Right lung (tissue), 10 donors: ENCODE measurements at places on chromosomes 2 and 18. TPM values are rescaled to one million over a fixed set of nuclear protein-coding genes. Genes with fewer than 3 reads are reported as not detected.

DNA sequence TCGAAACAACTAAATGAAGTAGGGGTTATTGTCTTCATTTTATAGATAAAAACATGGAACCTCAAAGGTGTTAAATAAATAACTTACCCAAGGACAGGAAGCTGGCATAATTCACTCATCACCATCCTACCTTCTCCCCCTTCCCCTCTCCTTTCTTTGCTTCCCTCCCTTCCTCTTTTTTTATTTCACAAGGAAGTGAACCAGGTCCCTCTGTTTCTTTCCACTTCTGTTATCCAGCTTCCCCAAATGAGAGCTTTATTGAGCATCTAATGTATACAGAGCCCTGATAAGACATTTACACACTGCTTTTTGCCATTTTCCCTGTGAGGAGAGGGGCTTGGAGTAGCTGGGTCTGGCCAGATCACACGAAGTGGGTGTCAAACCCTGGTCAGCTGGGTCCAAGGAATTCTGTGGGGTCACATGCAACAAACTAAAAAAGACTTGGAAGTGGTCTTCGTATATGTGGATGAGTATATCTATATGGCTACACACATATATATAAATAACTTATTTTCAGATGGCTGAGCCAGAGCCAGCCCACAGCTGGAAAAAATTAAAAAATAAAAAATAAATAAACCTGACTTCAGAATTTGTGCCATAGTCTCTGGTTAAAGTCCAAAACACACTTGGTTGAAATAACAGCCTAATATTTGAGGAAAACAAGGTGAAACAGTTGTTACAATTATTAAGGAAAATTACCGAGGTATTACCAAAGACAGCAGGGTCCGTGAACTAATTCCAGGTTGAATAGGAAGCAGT lies 49.3 kb upstream of the FOSL2 start:
- no peak for DNase-seq

DNA sequence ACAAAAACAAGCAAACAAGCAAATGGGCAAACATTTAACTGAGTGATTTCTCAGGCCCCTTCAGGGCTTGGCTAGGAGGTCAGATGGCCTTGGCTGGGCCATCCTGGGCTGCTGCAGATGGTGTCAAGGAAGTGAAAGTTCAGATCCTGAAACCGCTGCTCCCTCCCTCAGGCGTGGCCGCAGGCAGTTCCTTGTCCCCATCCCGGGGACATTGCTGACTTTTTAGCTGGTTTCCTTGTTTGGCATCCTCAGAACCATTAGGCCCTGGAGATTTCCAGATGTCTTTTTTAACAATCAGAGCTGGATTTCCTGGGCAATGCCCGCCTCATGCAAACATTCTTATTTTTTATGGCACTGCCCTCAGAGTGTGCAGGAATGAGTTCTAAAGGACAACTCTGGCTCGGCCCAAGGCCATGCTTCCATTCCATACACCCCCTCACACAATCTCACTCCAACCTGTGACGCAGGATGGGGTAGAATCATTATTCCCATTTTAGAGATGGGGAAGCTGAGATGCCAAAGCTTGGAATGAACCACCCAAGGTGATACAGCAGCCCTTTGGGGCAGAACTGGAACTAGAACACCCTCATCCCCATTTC lies 86.1 kb upstream of the ZCCHC2 start:
- no peak for DNase-seq

DNA sequence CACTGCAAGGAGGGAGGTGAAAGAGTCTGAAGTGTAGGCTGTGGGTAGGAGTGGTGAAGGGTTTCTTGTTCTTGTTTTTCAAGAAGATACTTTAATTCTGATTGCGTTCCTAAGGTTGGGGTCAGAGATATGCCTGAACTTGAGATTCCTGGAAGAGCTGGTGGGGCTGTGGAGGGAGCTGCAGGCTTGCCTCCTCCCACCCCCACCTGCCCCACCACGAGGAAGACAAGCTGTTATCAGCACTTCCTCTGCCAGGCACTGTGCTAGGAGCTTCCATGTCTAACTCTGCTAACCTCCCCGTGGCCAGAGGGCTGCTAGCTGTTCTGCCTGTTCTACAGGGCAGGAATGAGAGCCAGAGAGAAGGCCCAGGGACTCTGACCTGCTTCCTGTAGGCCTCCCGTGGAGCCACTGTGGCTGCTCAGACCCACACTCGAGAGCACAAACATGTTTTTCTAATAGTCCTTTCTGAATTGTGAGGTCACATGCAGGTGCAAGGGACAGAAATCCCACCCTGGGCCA lies 13.7 kb downstream of the ANKRD23 start:
- DNase-seq, result no peak

GRCh38 chr18:52403291-52404021 lies 63.5 kb downstream of the DCC start:
- DNase-seq, result no peak

The C1QL2 gene
- not detected for polyA plus RNA-seq

The ITGA4 gene
- polyA plus RNA-seq, result 21.4 TPM

GRCh38 chr2:201643216-201643890 lies at the start of gene TMEM237:
Gene TMEM237, minus strand, starts transcription at chr2:201643503. Its CDS starts 103 bp downstream, at chr2:201643400.
- no peak for DNase-seq

DNA sequence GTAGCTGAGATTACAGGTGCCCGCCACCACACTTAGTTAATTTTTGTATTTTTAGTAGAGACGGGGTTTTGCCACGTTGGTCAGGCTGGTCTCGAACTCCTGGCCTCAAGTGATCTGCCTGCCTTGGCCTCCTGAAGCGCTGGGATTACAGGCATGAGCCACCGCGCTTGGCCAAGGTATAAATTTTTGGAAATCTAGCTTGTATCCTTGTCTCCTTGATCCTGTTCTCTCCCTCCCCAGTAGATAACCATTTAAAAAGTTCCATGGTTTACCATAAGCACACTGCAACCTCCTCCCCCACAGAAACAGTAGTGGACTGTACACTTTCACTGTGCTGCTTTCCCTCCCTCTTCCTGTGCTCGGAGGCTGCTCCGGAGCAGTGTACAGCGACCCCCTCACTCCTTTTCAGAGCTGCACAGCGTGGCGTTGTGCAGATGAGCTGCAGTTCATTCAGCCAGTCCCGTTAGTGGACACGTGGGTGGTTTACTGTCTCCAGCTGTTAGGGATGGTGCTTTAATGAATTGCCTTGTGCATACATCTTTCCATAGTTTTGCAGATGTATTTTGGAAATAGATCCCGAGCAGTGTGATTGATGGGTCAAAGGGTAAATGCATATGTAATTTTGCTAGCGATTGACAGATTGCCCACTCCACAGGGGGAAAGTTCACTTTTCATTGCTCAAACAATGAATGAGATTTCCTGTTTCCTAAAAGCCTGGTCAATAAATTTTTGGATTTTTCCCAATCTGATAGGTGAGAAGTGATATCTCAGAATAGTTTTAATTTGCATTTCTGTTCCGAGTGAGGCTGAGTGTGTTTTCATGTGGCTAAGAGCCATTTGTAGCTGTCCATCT lies 14.8 kb downstream of the ASB1 start:
- DNase-seq, result no peak

GRCh38 chr2:119756837-119757236 lies 2.9 kb upstream of the PTPN4 start:
- no peak for DNase-seq

The DES gene
- polyA plus RNA-seq, result 10.2 TPM

GRCh38 chr2:15914596-15915385 lies 25.6 kb upstream of the MYCN start:
- peak; percentile 48 for DNase-seq

- DNase-seq, result no peak
Observed at GRCh38 chr18:33924576-33924975, 300.1 kb downstream of the NOL4 start.

GRCh38 chr18:23238152-23238531 lies 102.9 kb downstream of the CABLES1 start:
- DNase-seq, result no peak

The LRP2 gene
- polyA plus RNA-seq, result 4.3 TPM

The CFAP210 gene
- 2.3 TPM for polyA plus RNA-seq

DNA sequence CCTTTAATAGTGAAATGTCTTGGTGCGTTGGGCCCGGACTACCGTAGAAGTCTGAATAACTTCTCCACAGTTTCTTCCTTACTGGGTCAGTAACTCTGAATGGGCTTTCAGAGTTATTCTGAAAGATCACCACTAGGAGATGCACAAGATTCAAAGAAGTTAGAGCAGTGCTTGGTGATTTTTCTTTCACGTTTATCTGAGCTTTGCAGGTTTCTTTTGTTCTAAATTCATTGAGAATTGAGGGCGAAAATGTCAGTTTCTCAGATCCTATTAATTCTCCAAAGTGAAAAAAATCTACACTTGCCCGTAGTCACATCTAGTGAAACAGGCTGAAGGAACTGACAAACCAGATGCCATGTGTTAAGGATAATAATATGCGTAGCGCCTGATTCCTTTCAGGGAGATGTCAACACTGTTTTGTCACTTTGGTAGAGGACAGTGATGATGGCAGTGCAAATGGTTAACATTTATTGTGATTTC lies 70.1 kb downstream of the QPCT start:
- peak; percentile 54 for DNase-seq

The PLA2R1 gene
- polyA plus RNA-seq, result 3.5 TPM

The LAMA3 gene
- 128 TPM for polyA plus RNA-seq

- DNase-seq, result no peak
Observed at GRCh38 chr2:223519471-223519870, 82.7 kb downstream of the SCG2 start.

DNA sequence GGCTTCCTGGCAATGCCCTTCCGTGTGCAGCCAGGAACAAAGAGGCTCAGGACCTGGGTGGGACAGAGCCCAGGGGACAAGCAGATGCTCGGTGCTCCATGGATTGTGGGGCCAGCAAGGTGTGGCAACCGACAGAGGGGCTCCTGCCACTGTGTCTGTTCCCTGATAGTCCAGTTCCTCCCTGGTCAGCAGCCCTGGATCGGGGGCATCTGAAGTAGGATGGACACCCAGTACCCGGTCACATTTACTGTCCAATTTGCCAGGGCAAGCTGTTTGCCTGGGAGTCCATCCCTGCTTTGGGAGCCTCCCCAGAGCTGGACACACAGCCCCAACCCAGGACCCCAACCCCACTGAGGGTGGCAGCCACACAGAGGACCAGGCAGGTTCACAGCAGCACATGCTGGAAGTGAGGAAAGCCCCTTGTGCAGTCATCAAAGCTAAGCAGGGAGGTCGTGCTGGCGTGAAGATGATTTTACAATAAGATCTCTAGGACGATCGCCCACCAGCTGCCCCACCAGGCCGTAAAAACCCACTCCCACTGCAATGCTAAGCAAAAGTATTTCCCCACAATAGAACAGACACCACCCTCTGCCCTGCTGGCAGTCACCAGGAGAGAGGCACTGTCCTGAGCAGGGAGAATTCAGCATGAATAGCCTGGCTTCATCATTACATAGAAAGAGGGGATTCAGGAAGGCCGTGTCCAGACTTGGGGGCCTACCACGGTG lies 141.7 kb downstream of the NDUFA10 start:
- DNase-seq, result no peak

The ZCCHC2 gene
- 17.5 TPM for polyA plus RNA-seq

The REG1A gene
- polyA plus RNA-seq, result not detected

The GPR75 gene
- 3.3 TPM for polyA plus RNA-seq

The SERPINB12 gene
- not detected for polyA plus RNA-seq

DNA sequence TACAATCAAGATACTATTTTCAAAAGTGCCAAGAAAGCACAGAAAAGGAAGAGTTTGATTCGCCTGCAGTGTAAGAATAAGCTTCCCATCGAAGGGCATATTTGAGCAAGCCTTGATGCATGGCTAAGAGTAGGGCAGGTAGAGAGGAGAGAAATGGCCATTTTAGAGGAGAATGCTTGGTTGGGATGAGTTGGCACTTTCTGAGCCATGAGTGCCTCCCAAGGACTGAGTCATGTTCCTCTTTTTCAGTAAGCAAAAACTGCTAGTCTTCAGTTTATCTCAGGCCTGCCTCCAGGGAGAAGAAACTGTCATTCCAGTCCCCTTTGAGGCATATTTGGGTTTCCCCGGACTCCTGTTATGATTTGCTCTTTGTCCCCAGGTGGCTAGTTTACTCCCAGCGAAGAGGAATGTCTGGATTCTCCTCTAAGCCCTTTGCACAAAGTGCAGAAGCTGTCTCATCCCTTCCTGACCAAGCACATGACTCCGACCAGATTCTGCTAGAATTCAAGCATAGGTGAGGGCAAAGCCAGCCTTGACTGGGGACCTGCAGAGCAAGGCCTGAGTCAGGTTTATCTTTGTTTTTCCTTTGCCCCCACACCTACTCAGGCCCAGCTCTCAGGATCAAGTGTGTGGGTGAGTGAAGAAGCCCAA lies 115.2 kb downstream of the TTC32 start:
- no peak for DNase-seq

DNA sequence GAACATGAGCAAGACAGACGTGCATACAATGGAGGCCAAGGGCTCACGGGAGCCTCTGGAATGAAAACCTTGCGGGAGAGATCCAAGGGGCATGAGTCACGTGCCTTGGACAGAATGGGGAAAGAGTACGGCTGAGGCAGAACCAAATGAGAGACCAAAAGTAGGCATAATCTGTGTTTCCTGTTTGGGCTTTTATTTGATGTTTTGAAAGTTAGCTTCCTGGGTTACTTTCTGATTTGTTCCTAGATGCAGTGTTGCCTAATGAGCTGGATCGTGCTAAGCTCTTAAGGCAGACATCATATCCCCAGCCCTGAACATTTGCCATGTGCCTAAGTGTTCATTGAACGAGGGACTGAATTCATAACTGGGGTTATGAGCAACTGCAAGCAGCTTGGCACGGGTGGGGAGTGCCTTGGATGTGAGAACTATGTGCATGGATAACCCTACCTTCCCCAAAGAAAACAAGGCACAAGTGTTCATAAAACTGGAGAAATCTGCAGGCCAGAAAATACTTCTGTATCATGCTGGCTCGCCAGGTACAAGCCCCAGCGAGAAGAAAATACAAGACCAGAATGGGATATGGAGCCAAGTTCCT lies 60.3 kb upstream of the RPL31 start:
- DNase-seq, result no peak

DNA sequence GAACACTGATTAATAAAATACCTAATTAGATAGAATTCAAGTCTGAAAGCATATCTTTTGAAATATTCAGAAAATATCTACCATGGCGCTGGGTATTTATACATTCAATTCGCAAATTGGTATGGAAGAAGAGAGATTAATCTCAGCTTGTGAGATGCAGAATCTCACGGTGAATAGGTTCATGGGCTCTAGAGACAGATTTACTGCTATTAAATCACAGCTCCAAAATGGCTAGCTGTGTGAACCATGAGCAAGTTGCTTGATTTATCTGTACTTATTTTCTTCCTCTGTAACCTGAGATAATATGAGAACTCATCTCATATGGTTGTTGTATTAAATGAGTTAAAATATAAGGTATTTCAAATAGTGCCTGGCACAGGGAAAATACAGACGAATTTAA lies 556.7 kb downstream of the FBXO15 start:
- DNase-seq, result no peak

The CAVIN2 gene
- polyA plus RNA-seq, result 104 TPM

The SLC5A7 gene
- 0.10 TPM for polyA plus RNA-seq
